HCT116 (cell line): ENCODE measurements at places on chromosomes 12 and 14. TPM values are rescaled to one million over a fixed set of nuclear protein-coding genes. Genes with fewer than 3 reads are reported as not detected.

CLEC1A gene
- not detected for total RNA-seq

GRCh38 chr12:7856516-7856915 lies 16.2 kb downstream of the SLC2A14 start:
- H3K4me3 ChIP-seq, result no peak overlapping the region
- no peaks in the 10 kb centered on the region for H3K27me3 ChIP-seq
- DNase-seq, result no peak
- no peaks in the 10 kb centered on the region for H3K4me1 ChIP-seq
- H3K27ac ChIP-seq, result no peak overlapping the region
- H3K36me3 ChIP-seq, result no peaks in the 10 kb centered on the region

- no peak overlapping the region for H3K4me3 ChIP-seq
- H3K36me3 ChIP-seq, result no peaks in the 10 kb centered on the region
- H3K27ac ChIP-seq, result no peak overlapping the region
Observed at GRCh38 chr12:58860788-58861240, 59.5 kb downstream of the LRIG3 start.

DIO2 gene
- 0.10 TPM for total RNA-seq

DNA sequence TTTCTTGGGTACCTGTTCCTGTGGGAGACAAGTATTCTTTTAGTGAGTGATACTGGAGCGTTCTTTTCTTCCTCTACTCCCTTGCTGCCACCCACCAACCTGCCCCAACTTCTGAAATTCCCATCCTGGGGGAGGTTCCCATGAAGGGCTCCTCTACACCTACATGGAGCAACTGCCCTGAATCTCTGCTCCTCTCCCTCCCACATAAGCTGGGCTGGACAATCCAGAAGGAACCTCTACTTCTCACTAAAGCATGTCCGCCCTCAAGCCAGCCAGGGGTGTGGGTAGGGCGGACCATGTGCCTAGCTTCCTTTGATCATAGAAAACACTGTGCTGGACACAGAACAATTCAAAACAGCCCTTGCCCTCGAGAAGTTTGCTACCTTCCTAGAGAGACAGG lies 25.9 kb upstream of the ESRRB start:
- H3K27me3 ChIP-seq, result no peaks in the 10 kb centered on the region
- H3K4me3 ChIP-seq, result no peak overlapping the region
- no peak for DNase-seq

AJUBA gene
- 39.7 TPM for total RNA-seq

GRCh38 chr14:95784137-95784536 lies 70.2 kb upstream of the TCL1A start:
- H3K27me3 ChIP-seq, result peaks cover 13% of the 10 kb centered on the region
- H3K36me3 ChIP-seq, result no peaks in the 10 kb centered on the region
- no peak overlapping the region for H3K27ac ChIP-seq

DNA sequence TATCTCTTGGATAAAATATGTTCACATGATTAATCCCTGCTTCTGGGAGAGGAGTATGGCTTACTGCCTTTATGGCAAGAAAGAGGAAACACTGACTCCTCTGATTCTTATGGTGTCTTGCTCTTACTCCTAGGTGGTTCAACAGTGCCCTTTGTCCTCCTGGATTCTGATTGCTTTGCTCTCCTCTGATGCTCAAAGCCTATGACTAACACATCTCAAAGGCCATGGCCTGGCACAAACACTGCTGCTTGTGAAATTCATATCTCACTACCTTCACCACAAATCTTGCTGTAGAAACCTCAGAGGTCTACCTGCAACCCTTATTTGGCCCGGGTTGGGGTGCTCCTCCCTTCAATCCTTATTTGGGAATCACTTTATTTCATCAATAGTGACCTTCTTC lies 217.2 kb downstream of the C12orf50 start:
- no peak overlapping the region for H3K4me3 ChIP-seq
- H3K27ac ChIP-seq, result no peak overlapping the region
- no peaks in the 10 kb centered on the region for H3K4me1 ChIP-seq
- no peaks in the 10 kb centered on the region for H3K36me3 ChIP-seq
- H3K27me3 ChIP-seq, result no peaks in the 10 kb centered on the region

GRCh38 chr14:106551265-106551664 lies 1024.9 kb downstream of the TMEM121 start:
- DNase-seq, result no peak
- H3K27ac ChIP-seq, result no peak overlapping the region
- H3K4me1 ChIP-seq, result no peaks in the 10 kb centered on the region
- H3K4me3 ChIP-seq, result no peak overlapping the region
- H3K36me3 ChIP-seq, result no peaks in the 10 kb centered on the region

- no peak overlapping the region for H3K27ac ChIP-seq
- no peaks in the 10 kb centered on the region for H3K36me3 ChIP-seq
- H3K4me3 ChIP-seq, result no peak overlapping the region
- no peak for DNase-seq
- H3K27me3 ChIP-seq, result no peaks in the 10 kb centered on the region
Observed at GRCh38 chr14:72679536-72680151, 214.3 kb downstream of the DPF3 start.

GRCh38 chr14:89347885-89348284 lies 69.1 kb downstream of the FOXN3 start:
- no peaks in the 10 kb centered on the region for H3K36me3 ChIP-seq
- no peak for DNase-seq
- H3K27me3 ChIP-seq, result no peaks in the 10 kb centered on the region
- H3K4me3 ChIP-seq, result no peak overlapping the region
- no peaks in the 10 kb centered on the region for H3K4me1 ChIP-seq

TGM1 gene
- 5.6 TPM for total RNA-seq

CNTN1 gene
- total RNA-seq, result 3.0 TPM

TRPV4 gene
- 0.54 TPM for total RNA-seq

DNA sequence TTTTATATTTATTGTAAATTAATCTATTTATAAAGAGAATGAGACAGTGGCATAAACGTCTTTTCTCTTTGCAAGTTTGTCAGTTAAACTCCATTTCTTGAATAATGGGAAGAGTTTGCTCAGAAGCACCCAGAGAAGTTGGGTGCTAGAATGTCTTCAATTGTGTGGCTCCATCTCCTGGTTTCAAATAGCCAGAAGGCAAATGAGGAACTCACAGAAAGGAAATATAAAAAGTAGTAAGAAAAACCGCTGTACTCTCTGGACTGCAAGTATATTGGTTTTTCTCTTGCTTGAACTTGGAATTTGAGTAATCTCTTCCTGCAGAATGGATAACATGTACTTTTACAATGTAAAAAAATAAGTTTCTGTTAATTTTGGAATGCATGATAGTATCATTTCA lies 217.5 kb downstream of the DPY19L2 start:
- H3K27ac ChIP-seq, result no peak overlapping the region
- DNase-seq, result no peak
- no peak overlapping the region for H3K4me3 ChIP-seq
- H3K4me1 ChIP-seq, result no peaks in the 10 kb centered on the region

DNA sequence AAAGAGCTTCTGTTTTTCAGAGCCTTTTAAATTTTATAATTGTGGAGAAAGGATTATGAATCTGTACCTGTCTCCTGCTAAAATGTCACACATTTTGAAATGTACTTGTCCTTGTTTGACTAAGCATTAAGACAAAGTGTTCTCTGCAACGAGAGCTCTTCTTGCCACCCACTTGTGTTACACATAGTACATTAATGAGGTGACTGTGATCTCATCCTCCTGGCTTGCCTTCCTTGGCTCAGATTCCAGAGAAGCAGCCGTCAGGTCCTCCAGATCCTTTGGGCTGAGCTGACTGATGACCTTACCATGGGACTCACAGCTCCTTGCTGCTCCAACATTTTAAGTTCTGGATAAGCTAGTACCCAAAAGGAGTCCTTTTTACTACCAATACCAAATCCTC lies 81.4 kb downstream of the BBS10 start:
- no peak for DNase-seq
- no peaks in the 10 kb centered on the region for H3K27me3 ChIP-seq
- no peak overlapping the region for H3K4me3 ChIP-seq
- H3K36me3 ChIP-seq, result no peaks in the 10 kb centered on the region

ATXN2 gene
- total RNA-seq, result 72.7 TPM

DNA sequence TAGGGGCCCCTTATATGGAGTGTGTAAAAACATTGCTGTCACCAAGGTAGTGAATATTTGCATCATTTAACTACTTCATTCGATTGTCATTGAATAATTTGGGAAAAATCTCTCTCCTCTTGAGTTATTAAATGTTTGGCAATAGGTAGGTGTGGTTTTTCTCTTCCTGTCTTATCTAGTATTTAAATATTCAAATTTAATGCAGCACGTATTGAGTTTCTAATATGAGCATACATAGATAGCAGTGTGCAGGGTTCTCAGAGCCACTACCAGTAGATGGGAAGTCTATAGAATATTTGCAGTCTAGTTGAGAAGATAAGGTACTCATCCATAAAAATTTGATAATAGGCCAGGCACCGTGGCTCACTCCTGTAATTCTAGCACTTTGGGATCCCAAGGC lies 16.7 kb downstream of the PALS1 start:
- no peaks in the 10 kb centered on the region for H3K27me3 ChIP-seq
- 0 out of 2 replicates have a peak, but pooled peaks cover 2% of the 10 kb centered on the region for H3K4me1 ChIP-seq
- DNase-seq, result no peak
- no peak overlapping the region for H3K27ac ChIP-seq

- DNase-seq, result no peak
- H3K4me1 ChIP-seq, result peaks cover 20% of the 10 kb centered on the region
- peak overlapping the region; percentile 73 for H3K4me3 ChIP-seq
- no peaks in the 10 kb centered on the region for H3K27me3 ChIP-seq
- peaks cover 15% of the 10 kb centered on the region; the same call in 1 of the 2 replicates for H3K36me3 ChIP-seq
Observed at GRCh38 chr14:74882103-74882920, 596 bp downstream of the DLST start.

GRCh38 chr12:76548222-76548837 lies 11.2 kb downstream of the OSBPL8 start:
- no peaks in the 10 kb centered on the region for H3K27me3 ChIP-seq
- no peak for DNase-seq
- no peak overlapping the region for H3K4me3 ChIP-seq
- no peaks in the 10 kb centered on the region for H3K4me1 ChIP-seq

L3HYPDH gene
- total RNA-seq, result 19.5 TPM

- peaks cover 25% of the 10 kb centered on the region for H3K4me1 ChIP-seq
- peaks cover 14% of the 10 kb centered on the region; the same call in 1 of the 2 replicates for H3K36me3 ChIP-seq
- no peak overlapping the region for H3K4me3 ChIP-seq
- DNase-seq, result peak; percentile 48
Observed at GRCh38 chr12:50055831-50056638, 1.4 kb upstream of the ASIC1 start.

DNA sequence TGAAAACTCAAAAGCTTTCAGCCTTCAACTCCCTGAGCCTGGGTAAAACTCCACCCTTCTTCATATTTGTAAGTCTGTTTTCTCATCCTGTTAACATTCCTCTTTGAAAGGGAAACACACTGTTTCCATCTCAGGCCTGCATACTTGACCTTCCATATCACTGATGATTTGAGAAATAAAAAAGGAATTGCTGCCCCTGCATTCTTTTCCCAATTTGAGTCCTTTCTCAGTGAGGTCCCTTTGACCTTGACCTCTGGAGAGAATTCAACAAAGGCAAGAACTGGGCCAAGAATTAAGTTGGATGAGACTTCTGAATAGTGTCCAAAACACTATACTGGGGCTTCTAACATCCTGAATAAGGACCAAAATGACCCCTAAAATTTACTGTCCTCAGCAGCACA lies 108.0 kb downstream of the AEBP2 start:
- no peaks in the 10 kb centered on the region for H3K27me3 ChIP-seq
- no peaks in the 10 kb centered on the region for H3K4me1 ChIP-seq
- DNase-seq, result no peak
- no peak overlapping the region for H3K4me3 ChIP-seq
- no peaks in the 10 kb centered on the region for H3K36me3 ChIP-seq

CLEC14A gene
- total RNA-seq, result 0.10 TPM

- H3K4me3 ChIP-seq, result no peak overlapping the region
- DNase-seq, result no peak
- peaks cover 17% of the 10 kb centered on the region for H3K27me3 ChIP-seq
- H3K36me3 ChIP-seq, result no peaks in the 10 kb centered on the region
Observed at GRCh38 chr14:92225731-92226130, 97.2 kb upstream of the SLC24A4 start.

GRCh38 chr12:92648242-92649031 lies 54.4 kb upstream of the PLEKHG7 start:
- no peaks in the 10 kb centered on the region for H3K27me3 ChIP-seq
- H3K27ac ChIP-seq, result no peak overlapping the region
- H3K4me1 ChIP-seq, result no peaks in the 10 kb centered on the region
- no peak for DNase-seq

DNA sequence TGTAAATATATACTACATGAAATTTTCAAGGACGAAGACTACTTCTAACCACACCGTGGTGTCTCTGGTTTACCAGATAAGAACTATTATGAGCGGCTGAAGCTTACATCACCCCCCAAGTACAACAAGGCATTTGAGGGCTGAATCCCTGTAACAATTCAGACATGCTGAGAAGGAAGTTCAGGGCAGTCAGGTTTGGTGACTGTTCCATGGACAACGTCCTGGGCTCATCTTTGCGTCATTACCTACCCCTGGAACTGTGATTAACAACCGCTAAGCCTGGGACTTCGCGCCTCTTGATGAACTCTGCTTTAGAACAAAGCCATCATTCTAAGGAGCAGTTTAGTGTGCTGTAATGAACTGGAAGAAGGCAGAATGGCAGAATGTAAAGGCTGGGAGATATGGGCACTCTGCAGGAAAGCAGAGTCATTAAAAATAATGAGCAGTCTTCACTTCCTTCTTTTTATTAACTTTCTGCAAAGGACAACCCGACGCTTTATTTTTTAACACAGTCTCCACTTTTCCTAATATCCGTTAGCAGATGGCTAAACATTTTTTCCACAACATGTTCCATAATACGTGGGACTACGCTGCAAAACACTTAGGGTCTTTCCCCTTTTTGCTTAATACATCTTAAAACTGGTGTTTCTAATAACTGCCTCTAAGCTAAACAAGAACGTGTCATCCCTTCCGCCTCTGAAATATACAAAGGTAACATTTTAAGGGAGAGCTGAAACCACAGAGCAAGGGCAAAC lies 263.2 kb downstream of the ADAMTS20 start:
- no peaks in the 10 kb centered on the region for H3K36me3 ChIP-seq
- no peak for DNase-seq
- H3K27me3 ChIP-seq, result no peaks in the 10 kb centered on the region
- H3K4me3 ChIP-seq, result no peak overlapping the region
- no peak overlapping the region for H3K27ac ChIP-seq
- H3K4me1 ChIP-seq, result no peaks in the 10 kb centered on the region

DNA sequence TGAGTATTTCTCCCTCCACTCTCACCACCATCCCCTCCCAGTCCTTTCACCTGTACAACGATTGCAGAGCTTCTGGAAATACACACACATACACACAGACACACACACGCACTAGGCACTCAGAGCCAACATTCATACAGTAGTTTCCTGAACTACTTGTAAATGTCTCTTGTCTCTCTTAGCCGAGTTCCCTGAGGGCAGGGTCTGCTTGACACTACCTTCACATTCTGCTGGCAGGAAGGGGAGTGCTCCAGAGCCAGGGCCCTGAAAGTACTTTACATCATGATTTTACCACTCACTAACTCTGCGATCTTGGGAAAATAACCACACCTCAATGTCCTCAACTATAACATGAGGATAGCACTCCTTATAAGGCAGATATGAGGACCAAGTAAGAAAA lies 82.7 kb downstream of the GAS2L3 start:
- H3K4me1 ChIP-seq, result no peaks in the 10 kb centered on the region
- H3K27ac ChIP-seq, result no peak overlapping the region
- no peak for DNase-seq
- no peaks in the 10 kb centered on the region for H3K27me3 ChIP-seq

- H3K4me1 ChIP-seq, result no peaks in the 10 kb centered on the region
- no peak overlapping the region for H3K4me3 ChIP-seq
- H3K36me3 ChIP-seq, result no peaks in the 10 kb centered on the region
- H3K27me3 ChIP-seq, result no peaks in the 10 kb centered on the region
Observed at GRCh38 chr14:52235434-52235833, 32.1 kb upstream of the PTGDR start.

- no peak for DNase-seq
- H3K4me3 ChIP-seq, result no peak overlapping the region
- H3K4me1 ChIP-seq, result no peaks in the 10 kb centered on the region; the same call in 1 of the 2 replicates
- peaks cover 33% of the 10 kb centered on the region for H3K27me3 ChIP-seq
Observed at GRCh38 chr14:56868660-56869059, 58.4 kb upstream of the OTX2 start.

SLC25A47 gene
- 0.17 TPM for total RNA-seq
